ENCODE measurements at places on chromosomes 16 and 17.

- peak; percentile 14 for DNase-seq
These were observed 172.2 kb downstream of the SEC14L1 start for GRCh38 chr17:77312786-77313599.

DNA sequence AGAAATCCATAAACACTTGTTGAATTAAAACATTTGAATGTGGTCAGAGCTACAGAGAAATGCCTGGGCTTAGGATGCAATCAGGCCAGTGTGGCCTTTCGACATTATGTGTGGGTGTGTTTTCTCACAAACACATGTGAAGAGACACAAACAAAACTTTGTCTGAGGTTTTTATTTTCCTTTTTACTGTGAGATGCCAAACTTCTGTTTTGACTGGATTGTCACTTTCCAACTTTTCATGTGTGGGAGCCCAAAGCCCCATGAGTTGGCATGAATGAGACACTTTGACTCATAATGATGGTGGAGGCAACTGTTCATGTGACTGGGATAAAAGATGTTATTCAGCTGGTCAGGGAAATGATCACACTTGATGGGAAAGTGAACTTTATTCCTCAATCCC lies 71.9 kb upstream of the GAS7 start:
- no peak for DNase-seq

- DNase-seq = no peak
These were observed 66.4 kb upstream of the PLCG2 start for GRCh38 chr16:81712681-81713080.

DNA sequence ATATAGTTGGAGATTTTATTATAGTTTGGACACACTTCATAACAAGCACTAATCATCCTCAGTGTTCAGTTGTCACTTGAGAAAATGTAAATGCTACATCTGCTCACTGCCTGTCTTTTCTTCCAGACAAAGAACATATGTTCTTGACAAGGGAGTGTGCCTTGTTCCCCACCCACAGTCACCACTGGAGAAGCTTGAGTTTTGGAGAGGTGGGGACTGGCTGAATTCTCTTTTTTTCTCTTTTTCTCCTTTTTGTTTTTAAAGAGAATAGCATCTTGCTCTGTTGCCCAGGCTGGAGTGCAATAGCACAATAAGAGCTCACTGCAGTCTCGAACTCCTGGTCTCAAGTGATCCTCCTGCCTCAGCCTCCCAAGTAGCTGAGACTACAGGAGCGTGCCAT lies 15.5 kb downstream of the RPRML start:
- DNase-seq = no peak

DNA sequence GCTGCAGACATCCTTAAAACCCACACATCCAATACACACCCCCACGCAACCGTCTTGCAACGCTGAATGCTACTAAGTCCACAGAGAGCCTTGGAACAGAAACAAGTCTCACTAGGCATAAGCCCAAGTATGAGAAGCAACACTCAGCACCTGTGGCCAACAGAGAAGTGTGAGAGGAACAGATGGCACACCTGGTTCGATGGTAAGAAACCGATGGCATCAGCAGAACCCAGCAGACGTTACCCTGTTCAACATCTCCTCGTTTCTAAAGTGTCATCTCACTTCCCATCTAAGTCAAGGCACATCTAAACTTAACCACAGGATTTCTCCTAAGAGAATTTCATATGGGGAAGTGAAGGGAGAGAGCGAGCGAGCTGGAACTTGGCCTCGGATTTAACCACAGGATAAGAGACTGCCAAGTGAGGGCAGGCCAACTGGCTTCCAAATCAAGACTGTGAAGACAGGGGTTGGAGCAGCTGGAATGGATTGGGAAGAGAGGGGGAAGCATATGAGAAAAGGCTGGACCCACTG lies 41.0 kb downstream of the NXPH3 start:
- DNase-seq = no peak

- DNase-seq = no peak
These were observed 2.5 kb downstream of the CD300C start for GRCh38 chr17:74543406-74543805.

- DNase-seq = no peak
These were observed 35.7 kb downstream of the GSE1 start for GRCh38 chr16:85648805-85649204.

DNA sequence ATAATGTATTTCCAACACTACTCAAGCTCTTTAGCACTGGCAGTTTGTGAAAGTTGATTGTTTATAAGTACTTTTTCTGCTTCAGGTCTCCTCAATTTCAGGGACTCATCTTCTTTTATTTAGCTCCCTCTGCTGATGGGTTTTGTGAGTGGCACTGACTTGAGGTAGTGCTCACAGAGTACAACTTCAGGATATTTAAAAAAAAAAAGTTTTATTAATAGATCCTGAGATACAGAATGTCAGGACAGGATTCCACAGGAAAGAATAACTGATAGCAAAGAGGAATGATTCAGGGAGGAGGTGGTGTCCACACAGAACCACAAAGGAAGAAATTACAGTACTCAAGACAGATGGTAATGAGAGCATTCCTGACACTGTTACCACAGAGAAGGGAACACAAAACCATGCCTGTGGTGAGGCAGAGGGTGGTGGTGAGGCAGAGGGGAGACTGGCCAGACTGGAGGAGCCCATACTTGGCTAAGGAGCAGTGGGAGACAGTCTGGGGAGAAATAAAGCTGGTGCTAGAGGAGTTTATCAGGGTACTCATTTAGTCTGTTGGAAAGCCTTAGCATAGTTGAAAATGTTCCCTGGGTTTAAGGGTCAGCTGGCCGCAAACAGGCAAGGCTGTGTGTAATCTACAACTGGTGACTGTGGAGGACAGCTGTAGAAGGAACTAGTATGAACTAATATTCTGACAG lies 63.7 kb downstream of the SPAG9 start:
- no peak for DNase-seq

GRCh38 chr17:68462381-68463210 lies 5.3 kb upstream of the WIPI1 start:
- DNase-seq = peak; percentile 55

- no peak for DNase-seq
These were observed 4.3 kb downstream of the NEUROD2 start for GRCh38 chr17:39603304-39604016.

DNA sequence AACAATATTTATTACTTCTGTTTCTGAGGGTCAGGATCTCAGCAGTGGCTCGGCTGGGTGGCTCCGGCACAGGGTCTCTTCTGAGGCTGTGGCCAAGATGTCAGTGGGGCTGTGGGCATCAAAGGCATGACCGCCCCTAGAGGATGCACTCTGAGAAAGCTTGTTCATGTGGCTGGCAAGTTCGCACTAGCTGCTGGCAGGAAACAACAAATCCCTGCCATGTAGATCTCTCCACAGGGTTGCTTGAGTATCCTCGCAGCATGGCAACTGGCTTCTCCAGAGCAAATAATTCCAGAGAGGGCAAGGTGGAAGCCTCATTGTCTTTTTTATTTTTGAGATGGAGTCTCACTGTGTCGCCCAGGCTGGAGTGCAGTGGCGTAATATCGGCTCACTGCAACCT lies 12.5 kb downstream of the KCTD13 start:
- DNase-seq = no peak

DNA sequence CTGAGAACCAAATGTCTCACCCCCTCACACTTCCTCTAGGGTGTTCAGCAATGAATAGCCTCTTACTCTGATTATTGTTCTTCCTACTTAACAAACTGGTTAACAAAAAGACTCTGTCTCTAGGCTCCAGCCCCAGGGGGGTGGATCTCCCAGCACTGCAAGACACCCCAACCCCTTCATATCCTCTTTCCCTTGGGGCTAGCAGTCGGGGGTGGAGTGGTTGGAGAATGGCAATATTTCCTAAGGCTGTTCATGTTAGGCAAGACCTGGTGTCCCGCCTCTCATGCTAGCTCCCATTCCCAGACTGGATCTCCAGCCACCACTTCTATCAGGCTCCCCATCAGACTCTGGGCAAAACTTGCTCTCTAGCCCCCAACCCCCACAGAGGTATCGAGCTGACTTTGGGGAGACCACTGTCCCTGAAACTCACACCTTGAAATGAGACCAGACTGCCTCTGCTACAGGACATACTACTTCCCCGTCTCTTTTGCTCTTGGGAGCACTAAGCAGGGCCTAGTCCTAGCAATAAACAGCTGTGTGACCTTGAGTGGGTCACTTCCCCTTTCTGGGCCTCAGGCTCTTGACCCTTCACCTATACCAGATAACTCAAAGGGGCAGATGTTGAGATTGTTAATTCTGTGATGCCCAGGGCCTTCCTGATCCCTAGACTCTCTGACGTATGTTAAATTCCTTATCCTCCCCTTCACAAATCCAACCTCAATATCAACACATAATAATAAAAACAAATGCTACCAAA lies 2.4 kb downstream of the SLC25A35 start:
- DNase-seq = no peak

DNA sequence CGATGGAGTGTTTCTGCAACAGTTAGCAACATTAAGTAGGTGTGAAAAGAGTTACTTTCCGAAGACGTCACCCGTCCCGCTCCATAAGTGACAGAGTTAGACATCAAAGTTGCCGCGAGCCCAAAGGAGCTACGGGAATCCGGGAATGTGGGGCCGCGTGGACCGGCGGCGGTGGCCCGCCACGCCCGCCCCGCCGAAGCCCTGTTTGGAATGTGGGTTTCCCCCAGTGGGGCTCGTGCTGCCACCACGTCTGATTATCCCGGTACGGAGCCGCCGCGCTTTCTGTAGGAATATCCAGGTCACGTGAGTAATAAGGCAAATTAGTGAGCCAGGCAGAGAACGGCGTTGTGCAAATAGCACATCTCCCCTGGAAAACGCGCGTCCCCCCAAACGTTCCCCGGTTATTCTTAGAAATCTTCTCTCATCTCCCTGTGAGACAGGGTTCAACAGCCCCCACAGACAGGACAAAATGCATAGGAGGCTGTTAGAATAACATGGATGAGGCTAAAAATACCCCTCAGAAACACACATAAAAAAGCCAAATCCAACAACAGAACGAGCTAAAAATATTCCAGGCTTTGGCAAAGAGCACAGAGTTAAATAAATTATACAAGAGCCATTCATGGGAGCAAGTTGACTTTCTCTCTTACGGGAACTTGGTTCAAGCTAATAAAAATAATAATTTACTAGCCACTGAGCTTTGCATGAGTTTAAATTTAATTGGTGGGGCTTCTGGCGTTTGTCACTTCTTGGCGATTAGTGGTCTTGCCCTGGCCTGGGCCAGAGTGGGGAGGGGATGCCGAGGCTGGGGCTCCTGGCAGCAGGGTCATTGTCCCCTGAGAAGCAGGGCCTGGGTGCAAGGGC lies 8.6 kb downstream of the BAHCC1 start:
- DNase-seq = no peak

GRCh38 chr17:75601057-75601987 lies 13.7 kb downstream of the MYO15B start:
- no peak for DNase-seq

- no peak for DNase-seq
These were observed 2.0 kb downstream of the RRAD start for GRCh38 chr16:66923247-66923731.

DNA sequence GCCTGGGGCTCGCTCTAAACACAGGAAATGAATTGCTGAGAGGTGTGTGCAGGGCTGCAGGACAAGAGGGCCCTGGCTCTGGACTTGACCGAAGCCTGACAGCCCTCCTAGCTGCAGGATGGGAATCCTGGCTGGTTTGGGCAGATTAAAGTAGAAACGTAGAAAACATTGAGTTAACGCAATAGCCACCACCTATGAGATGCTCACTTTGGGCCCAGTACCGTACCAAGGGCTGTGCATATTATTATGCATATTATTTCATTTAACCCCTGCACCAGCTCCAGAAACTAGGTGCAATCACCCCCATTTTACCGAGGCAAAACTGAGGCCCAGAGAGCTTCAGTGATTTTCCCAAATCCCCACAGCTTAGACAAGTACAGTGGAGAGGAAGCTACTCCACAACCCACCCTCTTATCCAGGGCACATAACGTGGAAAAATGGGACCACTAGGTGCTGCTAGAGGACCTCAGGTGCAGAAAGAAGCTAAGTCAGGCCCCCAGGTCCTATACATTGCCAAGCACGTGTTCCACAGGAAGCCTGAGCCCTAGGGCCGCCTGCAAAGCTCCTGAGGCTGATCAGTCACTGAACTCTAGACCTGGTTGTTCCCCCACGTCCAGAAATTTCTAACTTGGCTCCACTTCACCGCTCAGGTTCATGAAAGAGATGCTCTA lies 79.2 kb downstream of the MYH11 start:
- no peak for DNase-seq

- no peak for DNase-seq
These were observed 14.5 kb downstream of the TMC6 start for GRCh38 chr17:78113804-78114785.

DNA sequence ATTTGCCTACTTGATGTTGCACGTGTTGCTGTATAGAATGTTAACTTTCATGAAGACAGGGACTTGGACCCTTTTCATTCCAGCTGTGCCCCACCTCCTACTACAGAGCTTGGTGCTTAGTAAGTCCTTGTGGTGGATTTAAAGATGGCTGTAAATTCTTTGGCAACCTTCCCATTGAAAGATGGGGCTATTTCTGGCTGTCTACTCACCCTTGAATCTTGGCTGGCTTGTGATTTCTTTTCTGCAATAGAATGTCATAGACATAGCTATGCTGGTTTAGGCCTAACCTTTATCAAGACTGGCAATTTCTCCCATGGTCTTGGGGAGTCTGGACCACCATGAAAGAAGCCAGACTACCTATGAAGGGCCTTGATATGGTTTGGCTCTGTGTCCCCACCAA lies 59.0 kb downstream of the ACSM2A start:
- DNase-seq = no peak

GRCh38 chr17:67049025-67049739 lies 4.8 kb downstream of the CACNG1 start:
- DNase-seq = no peak

DNA sequence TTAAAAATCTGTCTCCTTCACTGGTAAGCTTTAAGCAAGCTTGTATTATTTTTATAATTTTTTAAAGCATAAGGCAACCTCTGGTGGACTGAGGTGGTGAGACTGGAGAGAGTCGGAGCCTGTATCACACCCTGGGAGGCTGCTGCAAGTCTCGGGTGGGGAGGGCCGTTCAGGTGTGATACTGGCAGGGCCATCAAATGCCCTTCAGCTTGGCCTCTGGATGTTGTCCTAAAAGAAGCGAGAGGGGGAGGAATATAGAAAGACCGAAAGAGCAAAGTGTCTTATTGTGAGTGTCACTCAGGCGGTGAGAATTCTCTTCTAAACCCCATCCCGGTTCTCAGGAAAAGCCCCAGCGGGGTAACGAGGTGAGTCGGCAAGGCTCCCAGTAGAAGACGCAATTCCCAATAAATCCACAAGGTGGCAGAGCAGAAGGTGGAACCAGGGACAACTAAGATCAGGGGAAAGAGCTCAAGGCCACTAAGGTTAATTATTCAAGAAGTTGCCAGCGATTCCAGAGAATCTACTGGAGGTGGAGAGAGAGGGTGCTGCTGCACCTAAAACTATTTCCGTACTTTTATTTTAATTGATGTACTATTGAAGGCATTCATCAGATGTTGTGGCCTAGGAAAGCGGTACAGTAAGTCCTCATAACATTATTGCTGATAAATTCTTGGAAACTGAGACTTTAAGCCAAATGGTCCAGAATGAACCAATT lies 14.1 kb downstream of the C17orf67 start:
- peak; percentile 70 for DNase-seq

All from T1000 (cell line).